ENCODE measurements at places on chromosomes 16 and 17. TPM values are rescaled to one million over a fixed set of nuclear protein-coding genes. Genes with fewer than 3 reads are reported as not detected.

GRCh38 chr17:45235416-45236281 lies 14.0 kb downstream of the FMNL1 start:
- peak; percentile 89 for DNase-seq

- DNase-seq = peak; percentile 19
These were observed 33.1 kb upstream of the RPTOR start for GRCh38 chr17:80511222-80512180.

- DNase-seq = no peak
These were observed 24.2 kb downstream of the GPRC5B start for GRCh38 chr16:19860166-19861041.

The SLC6A2 gene
- total RNA-seq = not detected

GRCh38 chr16:68040506-68041288 lies 17.6 kb downstream of the DUS2 start:
- peak; percentile 94 for DNase-seq

DNA sequence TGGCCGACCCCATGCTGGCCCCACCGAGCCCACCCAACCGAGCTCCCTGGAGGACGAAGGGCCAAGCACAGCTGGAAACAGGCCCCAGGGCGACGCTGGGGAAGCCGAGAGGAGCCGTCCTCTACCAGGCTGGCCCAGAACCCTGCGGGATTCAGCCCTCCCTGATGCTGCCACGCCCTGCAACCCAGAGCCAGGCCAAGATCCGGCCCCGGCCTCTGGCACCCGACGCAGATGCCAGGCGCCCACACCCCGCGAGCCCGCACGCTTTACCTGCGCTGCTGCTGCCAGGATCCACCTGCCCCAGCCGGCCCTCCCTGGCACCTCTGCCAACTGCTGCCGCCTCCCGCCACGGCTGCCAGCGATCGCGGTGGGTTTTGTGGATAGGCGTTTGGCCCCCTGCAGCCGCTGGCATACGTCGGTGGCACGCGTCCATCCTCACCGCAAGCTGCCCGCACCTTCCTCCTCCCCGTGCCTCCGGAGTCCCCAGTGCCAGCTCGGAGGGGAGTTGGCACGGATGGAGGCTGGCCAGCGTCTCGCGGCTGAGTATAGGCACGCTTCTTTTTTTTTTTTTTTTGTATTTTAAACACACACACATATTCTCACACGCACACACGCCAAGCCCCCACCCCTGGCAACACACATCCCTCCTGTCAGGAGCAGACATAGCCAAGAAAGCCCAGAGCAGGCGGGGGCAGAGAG lies 41.3 kb upstream of the ACSF3 start:
- DNase-seq = no peak

DNA sequence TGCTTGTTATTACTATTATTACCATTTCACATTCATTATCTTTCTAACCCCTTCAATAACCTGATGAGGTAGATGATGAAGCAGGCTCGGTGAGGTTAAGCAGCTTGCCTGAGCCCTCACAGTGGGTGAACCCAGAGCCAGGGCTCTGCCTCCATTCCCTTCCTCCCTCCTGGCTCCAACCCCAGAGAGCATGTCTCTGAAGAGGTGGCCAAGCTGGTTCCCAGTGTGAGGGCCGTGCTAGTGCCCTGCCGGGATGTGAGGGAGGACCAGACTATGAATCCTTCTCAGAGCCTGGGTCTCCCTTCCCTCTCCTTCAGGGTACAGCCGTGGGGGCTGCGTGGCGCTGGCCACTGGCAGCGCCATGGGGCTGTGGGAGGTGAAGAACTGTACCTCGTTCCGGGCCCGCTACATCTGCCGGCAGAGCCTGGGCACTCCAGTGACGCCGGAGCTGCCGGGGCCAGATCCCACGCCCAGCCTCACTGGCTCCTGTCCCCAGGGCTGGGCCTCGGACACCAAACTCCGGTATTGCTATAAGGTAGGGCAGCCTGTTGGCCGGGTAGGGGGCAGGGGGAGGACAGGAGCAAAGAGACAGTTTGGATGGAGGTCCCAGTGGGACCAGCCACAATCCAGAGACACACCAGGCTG lies 49.6 kb downstream of the MRC2 start:
- no peak for DNase-seq

DNA sequence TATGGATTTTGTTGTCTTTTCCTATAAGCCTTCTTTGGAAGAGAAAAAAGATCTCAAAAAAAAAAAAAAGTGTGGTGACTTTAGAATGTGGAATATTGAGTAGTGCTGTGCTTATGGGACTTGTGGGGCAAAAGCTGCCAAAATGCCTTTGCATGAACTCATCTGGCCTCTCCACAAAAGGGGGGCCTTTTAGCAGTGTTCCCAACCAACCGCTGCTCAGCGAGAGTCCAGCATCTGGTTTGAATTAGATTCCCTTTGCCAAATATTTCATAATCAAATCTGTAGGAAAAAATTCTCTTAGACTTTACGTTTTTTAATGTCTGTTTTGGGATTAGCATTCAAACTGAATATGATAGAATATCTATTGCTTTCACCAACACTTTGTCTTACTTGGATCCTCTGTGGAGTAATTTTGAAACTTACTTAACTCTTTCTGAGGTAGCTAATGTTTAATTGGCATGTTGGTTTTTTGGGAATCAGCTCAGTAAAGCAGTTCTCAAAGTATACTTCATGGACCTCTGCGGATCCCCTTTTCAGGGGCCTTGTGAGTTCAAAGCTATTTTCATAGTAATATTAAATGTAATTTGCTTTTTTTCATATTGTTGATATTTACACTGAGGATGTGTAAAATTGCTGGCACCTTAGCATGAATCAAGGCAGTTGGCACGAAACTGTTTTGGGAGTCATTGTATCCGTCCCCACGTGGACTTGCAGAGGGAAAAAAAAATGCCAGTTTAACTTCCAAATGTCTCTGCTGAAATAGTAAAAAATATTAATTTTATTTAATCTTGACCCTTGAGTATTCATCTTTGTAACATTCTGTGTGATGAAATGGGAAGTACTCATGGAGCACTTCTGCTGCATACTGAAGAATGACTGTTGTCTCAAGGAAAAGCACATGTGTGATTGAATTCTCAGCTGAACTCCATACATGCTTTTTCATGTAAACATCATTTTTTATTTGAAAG lies 34.7 kb upstream of the VPS4A start:
- no peak for DNase-seq

DNA sequence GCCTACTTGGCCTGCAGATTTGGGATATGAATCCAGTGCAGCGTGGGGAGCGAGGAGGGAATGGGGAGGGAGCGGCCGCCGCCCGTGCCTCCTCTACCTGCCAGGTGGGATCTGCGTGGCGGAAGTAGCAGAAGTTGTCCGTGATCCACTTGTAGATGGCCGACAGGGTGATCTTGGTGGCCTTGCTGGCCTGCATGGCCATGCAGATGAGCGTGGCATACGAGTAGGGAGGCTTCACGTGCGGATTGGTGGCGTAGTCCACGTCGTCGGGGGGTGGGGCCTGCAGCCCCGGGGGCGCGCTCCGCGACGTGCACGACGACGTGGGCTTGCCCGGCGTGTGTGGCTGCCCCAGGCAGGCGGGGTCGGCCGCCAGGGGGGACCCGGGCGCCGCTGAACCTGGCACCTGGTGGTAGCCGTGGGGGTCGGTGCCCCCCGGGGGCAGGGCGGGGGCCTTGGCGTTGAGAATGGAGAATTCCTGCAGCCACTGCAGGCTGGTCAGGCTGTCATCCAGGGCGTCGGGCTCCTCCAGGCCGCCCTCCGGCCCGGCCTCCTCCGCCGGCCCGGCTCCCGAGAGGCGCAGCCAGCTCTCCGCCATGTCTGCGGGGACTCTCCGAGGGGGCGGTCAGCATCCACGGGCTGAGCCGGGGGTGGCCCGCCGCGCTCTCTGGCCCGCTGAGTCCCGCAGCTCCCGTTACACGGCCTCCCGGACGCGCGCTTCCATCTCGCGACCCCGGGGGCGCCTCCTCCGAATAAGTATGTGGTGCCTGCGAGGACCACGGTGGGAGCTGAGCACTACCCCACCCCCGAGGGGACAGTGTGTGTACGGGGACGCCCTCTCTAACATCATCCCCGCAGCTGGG lies 1.0 kb downstream of the FOXJ1 start:
- DNase-seq = peak; percentile 52

DNA sequence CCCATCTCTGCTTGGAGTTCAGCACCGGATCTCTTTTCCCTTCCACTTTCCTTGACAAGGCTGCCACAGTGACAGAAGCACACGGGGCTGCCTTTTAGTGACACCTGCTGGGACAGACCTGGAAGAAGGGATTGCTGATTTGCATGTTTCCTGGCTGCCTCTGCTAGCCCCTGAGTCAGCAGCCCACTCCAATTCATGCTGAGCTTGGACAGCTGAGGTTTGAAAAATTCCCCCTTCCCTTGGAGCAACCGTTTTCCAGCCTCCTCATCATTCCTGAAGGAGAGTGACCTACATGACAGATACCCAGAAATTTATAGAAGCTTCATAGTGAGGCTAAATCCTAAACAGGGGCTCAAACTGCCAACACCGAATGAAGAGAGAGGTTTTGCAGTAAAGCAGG lies 18.8 kb upstream of the RBL2 start:
- DNase-seq = no peak

The KCTD19 gene
- 1.8 TPM for total RNA-seq

The CTF1 gene
- total RNA-seq = 0.18 TPM

- DNase-seq = no peak
These were observed 8.2 kb upstream of the BAIAP3 start for GRCh38 chr16:1325261-1325660.

The KCNAB3 gene
- total RNA-seq = 6.6 TPM

DNA sequence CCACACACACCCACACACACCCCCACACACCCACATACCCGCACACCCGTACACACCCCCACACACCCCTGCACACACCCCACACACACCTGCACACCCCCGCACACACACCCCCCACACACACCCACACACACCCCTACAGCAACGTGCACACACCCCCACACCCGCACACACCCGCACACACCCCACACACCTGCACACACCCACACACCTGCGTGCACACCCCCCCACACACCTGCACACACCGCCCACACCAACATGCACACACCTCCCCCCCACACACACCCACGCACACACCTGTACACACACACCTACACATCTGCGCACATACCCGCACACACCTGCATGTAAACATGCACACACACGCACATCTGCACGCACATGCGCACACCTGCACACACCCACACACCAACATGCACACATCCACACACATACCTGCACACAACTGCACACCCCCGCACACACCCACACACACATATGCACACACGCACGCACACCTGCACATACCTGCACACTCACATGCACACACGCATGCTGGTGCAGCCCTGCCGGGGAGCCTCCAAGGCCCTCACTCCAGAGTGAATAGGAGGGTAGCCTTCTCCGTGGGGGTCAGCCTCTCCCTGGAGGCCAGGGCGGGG lies 7.5 kb downstream of the ASPSCR1 start:
- no peak for DNase-seq
